Right ventricle myocardium inferior (tissue), 1 donor: ENCODE measurements at places on chromosomes 2 and 18. TPM values are rescaled to one million over a fixed set of nuclear protein-coding genes. Genes with fewer than 3 reads are reported as not detected.

The DOK6 gene
- 6.3 TPM for total RNA-seq

The HOXD13 gene
- total RNA-seq, result not detected

DNA sequence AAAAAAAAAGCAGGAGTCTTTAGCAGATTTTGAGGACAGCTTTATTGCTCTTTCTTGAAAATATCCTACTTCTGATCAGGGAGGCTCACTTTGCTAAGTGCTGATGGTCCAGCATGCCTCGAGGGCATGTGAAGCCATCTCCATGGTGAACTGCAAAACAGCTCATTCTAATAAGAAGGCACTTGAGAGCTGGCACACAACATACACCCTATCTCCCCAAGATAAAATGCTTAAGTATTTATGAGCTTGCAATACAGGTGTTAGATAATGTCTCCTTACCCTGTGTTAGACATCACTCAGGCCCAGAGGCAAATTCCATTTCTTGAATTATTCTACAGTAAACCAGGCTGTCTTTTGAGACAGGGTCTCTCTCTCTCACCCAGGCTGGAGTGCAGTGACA is 2.7 kb downstream of the ENOSF1 start:
- no peak for DNase-seq

- DNase-seq, result no peak
Observed at GRCh38 chr2:152875701-152876695, 157.6 kb downstream of the ARL6IP6 start.

- no peak for DNase-seq
Observed at GRCh38 chr2:39535636-39536185, 98.6 kb upstream of the MAP4K3 start.

DNA sequence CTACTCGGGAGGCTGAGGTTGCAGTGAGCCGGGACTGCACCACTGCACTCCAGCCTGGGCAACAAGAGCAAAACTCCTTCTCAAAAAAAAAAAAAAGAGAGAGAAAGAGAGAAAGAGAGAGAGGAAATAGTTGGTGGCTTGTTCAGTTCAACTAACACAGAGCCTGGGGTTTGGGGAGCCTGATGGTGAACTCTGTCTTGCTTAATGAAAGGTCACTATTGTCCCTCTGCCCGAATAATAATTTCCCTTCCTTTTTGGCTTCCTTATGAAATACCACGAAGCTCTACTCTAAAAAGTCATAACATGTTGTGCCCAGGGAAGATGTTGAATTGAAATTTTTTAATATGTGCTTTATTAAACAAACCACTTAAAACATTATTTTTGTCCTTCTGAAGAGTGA is 17.3 kb downstream of the BCL2 start:
- no peak for DNase-seq
